T-helper 17 cell (primary cell): ENCODE measurements at places on chromosomes 12 and 14. TPM values are rescaled to one million over a fixed set of nuclear protein-coding genes. Genes with fewer than 3 reads are reported as not detected.

DNA sequence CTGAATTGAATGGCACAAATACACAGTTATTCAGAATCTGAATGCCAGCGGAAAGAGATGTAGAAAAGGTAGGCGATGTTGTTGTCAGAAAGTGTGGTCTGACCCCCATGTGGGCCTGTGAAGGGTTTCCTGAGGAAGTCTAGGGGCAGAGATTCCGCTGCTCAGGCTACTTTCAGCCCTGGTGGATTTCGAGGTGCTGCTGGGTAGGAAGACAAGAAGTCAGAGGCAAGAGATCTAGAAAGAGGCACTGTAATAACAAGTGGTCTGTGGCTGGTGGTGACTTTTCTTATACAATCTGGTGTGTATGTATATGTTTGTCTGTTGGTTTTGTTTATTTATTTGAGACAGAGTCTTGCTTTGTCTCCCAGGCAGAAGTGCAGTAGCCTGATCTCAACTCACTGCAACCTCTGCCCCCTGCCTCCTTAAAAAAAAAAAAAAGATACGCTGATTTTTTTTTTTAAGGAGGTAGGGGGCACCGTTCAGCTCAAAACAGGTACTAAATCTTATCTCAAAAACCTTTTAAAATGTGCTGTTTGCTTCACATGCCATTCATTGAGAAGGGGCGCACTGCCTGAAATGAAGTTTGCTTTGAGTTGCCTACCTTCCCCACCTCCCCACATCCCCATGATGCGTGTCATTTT is 27.1 kb upstream of the MANSC4 start:
- no peak for DNase-seq

- peak; percentile 56 for DNase-seq
These were observed at the start of gene FKBP11 for GRCh38 chr12:48925304-48926011. TSS of gene FKBP11 (minus strand) at chr12:48925492. CDS start at chr12:48925428, 64 bp downstream.

DNA sequence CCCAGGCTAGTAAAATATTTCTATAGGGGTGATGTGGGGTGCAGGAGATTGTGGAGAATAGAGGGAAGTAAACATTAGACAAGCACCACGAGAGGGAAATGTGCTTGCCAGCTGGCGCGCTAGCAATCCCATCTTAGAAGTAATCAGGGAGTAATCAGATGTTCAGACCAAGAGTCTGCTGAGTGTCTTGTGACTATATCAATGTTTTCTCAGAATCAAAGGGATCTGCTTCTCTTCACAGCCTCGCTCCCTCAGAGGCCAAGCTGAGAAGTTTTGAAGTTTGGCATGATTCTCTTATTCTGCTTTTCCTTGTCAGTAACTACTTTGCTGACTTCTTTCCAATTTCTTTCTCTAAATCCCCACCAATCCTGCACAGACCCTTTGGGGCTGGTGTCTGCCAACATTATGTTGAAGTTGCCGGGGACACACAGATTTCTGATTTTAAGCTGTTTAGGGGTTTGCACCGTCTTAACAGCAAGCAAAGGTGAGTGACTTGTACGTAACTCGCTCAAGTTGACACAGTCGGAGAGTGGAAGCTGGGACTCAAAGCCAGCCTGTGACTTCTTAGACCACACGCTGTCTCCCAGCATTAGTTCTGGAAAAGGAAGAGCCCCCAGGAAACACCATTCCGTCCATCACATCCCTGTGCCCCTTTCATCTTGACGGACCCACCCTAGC is 22.0 kb upstream of the TSPAN9 start:
- no peak for DNase-seq

- DNase-seq: no peak
These were observed 20.3 kb downstream of the MTA1 start for GRCh38 chr14:105439710-105440553.

DNA sequence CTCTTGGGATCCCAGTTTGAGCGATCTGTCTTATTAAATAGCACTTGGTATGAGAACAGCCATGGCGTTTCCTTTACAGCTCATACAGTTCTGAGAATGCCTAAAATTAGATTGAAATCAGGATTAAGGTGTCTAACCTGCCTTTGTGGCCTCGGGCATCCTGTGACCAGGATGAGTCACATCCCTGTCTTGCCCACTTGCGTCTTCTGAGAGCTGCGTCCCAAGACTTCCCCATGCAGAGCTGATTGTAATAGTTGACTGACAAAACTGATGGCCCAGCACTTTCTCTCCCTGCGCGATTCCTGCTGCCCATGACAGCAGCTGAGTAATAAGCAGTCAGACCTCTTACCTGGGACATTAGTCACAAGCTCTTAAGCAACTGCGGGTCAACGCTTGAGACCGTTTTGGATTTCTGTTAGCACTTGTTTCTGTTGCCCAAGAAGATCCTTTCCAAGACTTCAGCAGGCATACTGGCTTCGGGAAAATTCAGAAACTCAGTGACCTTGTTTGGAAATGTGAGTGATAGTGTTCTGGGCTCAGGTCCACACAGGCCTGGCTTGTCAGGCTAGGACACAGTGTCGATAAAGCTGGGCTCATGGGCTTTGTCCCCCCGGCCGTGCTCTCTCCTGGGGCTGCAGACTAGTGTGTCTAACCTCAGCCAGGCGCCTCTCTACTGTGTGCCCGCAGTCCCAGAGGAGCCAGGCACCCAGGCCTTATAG is 169.9 kb upstream of the HIF1A start:
- no peak for DNase-seq

DNA sequence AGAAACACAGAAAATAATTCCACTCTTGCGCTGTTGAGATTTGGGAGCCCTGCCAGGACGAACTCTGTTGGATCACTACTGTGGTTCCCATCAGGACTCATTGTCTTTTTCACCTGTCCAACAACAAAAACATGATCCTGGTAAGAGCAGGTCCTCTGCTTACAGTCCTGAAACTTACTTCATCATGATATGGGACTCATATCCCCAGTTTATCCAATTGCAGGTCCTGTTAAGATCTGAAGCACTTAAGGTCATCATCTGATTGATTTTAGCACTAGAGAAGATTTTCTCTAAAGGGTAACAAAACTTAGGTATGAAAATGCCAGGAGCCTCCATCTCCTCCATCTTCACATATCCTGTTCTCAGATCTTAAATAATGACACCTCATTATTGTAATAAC is at the start of gene OR6S1:
OR6S1 (minus strand) TSS at position 101 of the 400 bp plus-strand sequence; CDS start at position 101, 0 bp downstream.
- DNase-seq: no peak

DNA sequence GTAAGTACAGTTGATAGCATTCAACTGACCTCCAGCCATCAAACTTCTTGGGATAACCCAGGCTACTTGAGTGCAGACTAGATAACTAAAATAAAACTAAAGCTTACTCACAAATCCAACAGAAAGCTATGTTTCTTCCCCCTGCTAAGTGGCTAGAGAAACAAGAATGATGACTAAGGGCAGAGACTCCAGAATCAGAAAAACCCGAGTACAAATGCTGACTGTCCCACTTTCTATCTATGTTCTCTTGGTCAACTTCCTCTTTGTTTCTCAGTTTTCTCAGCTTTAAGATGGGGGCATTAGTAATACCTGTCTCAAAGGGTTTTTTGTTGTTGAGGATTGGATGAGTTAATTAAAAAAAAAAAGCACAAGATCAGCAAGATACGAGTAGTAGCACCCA is 6.1 kb upstream of the NUAK1 start:
- no peak for DNase-seq

- DNase-seq: no peak
These were observed 4.0 kb downstream of the CHD4 start for GRCh38 chr12:6603095-6603567.

DNA sequence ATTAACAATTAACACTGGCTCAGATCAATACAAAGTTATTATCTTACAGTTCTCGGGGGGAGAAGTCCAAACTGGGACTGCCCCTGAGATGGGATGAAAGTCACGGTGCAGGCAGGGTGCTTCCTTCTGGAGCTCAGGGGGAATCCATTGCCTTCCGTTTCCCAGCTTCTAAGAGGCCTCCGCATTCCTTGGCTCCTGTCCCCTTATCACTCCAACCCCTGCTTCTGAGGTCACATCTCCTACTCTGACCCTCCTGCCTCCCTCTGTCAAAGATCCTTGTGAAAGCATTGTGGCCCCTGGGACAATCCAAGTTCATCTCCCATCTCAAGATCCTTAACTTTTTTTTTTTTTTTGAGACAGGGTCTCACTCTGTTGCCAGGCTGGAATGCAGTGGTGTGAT is 30.8 kb downstream of the SCARB1 start:
- DNase-seq: no peak

DNA sequence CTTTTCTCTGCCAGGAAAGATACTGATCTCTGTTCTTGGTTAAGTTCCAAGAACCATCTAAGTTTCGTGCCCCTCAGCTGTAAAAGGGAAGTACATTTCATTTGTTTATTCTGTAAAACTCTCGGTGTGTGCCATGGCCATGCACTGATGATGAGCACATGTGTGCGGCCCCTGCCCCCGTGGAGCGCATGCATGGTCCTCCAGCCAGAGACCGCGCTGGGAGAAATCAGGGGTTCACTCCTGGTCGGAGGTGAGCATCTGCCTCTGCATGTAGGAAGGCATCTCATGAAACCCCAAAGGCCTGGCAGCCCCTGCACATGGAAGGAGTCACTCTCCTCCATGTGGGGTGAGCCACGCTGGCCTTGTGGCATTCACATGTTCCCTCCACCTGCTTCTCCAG is 102.5 kb upstream of the RTL1 start:
- DNase-seq: no peak

- no peak for DNase-seq
These were observed 723 bp upstream of the LRP10 start for GRCh38 chr14:22870811-22871223.

GRCh38 chr12:97324471-97324870 is 138.1 kb upstream of the RMST start:
- DNase-seq: no peak

Gene STYK1
- total RNA-seq: not detected

Gene ANO2
- total RNA-seq: 0.89 TPM

Gene SLCO1B1
- total RNA-seq: not detected

Gene GZMH
- not detected for total RNA-seq

Gene ING4
- 28.1 TPM for total RNA-seq

Gene CHGA
- total RNA-seq: not detected

Gene CELA1
- total RNA-seq: not detected

Gene LRCOL1
- total RNA-seq: not detected
